ENCODE measurements at places on chromosomes 16 and 17. TPM values are rescaled to one million over a fixed set of nuclear protein-coding genes. Genes with fewer than 3 reads are reported as not detected.

- no peak for DNase-seq
These were observed 317.2 kb downstream of the C16orf95 start for GRCh38 chr16:87000001-87000400.

DNA sequence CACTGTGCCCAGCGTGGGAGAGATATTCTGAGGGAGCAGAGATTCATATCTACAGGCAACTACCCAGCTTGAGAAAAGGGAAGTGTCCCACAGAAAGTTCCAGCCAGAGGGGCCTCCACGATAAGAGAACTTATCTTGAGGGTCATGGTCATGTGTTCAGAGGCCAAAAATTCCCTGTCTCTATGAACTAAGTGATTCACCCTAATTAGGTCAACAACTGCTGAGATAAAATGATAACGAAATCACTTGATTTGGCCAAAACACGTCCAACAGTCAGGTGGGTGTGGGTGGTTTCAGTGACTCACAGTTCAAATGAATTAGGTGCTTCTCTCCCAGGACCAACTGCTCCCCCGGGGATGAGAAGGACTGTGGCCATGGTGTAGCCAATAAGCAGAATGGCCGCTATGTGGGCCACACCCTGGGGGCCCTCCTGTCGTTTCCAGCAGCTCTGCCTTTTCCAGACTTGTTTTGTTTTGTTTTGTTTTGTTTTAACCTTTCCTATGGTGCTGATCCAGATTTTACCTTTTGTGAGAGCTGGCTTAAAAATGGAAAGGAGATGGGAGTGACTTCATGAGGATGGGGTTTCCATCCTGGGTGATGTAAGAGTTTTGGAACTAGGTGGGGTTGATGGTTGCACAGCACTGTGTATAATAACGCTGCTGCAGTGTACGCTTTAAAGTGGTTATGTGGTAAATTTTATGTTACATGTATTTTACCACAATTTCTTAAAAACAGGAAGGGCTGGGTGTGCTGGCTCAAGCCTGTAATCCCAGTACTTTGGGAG, 8.7 kb downstream of the DNAI2 start:
- DNase-seq: peak; percentile 91

DNA sequence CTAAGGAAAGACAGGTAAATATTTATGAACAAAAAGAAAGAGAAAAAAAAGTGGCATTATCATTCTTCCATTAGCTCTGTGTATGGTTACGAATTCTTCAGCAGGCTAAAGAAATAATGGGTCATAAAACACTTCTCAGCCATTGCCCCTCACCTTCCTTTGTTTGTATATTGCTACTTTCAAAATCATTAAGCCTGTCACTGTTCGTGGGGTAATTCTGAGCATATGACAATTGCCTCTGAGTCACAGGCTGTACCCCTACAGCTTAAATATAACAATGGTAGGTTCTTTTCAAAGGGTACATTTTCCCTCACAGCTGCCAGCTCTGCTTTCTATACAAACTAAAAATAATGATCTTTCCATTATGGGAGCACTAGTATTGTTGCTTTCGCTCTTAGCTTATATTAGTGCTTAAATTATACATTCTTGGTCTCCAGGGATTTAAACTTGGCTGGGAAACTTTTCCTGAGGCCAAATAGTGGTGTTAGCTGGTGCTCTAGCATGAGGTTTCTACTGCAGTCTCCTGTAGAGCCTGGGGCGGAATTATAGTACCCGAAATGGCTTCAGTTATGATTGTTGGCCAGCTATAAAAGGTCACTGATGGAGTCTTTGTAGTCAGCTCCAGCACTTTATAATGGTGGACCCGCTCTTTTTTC, 74.7 kb upstream of the CDH11 start:
- no peak for DNase-seq

GRCh38 chr17:3851461-3852100, 5.5 kb upstream of the NCBP3 start:
- no peak for DNase-seq

GRCh38 chr17:63598281-63598680, 2.4 kb upstream of the TACO1 start:
- peak; percentile 24 for DNase-seq

GRCh38 chr17:29158096-29158487, 22.1 kb downstream of the MYO18A start:
- DNase-seq: no peak

- no peak for DNase-seq
These were observed 3.9 kb upstream of the KCNH6 start for GRCh38 chr17:63519116-63519881.

DNA sequence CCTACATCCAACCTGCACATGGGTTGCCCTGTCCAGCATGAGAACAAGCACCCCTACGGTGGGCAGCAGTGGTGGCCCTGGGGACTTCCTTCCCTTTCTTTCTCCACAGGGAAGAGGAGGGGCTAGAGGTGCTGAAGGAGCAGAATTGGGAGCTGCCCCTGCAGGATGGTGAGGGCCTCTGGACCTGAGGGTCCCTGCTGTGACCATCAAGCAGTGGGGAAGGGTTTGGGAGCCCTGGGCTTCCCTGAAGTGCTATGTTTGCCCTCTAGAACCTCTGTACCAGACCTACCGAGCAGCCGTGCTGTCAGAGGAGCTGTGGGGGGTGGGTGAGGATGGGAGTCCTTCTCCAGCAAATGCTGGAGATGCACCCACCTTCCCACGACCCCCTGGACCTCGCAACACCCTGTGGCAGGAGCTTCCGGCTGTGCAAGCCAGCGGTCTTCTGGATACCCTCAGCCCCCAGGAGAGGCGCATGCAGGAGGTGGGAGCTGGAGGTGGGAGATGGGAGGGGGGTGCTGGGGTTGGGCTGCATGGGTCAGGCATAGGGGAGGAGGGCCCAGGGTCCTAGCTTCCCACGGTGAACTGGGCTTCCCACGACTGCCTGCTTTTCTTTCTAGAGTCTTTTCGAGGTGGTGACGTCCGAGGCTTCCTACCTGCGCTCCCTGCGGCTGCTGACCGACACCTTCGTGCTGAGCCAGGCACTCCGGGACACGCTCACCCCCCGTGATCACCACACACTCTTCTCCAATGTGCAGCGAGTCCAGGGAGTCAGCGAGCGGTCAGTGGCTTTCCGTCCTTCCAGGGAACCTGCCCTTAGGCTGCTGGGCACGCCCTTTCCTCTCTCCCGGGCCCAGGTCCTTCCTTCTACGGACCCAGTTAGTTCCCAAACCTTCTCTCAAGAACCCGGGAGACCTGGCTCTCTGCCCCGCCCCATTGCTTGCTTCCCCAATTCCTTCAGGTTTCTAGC, 5.0 kb downstream of the ARHGEF15 start:
- DNase-seq: no peak

- DNase-seq: peak; percentile 29
These were observed 108.1 kb downstream of the SNX11 start for GRCh38 chr17:48215583-48216139.

DNA sequence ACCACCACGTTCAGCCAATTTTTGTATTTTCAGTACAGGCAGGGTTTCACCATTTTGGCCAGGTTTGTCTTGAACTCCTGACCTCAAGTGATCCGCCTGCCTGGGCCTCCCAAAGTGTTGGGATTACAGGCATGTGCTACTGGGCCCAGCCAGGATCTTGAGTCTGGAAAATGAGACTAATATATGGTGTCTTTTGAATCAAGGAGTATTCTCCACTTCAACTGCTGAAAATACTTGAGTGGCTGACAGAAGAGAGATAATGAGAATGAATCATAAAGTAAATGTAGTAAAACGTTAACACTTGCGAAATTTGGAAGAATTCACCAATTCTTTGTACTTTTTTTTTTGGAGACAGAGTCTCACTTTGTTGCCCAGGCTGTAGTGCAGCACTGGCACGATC, 16.6 kb downstream of the SMYD4 start:
- DNase-seq: no peak

- DNase-seq: peak; percentile 52
These were observed 11.9 kb upstream of the SLC4A1 start for GRCh38 chr17:44279666-44280391.

- no peak for DNase-seq
These were observed 5.1 kb downstream of the CD300E start for GRCh38 chr17:74618451-74618850.

DNA sequence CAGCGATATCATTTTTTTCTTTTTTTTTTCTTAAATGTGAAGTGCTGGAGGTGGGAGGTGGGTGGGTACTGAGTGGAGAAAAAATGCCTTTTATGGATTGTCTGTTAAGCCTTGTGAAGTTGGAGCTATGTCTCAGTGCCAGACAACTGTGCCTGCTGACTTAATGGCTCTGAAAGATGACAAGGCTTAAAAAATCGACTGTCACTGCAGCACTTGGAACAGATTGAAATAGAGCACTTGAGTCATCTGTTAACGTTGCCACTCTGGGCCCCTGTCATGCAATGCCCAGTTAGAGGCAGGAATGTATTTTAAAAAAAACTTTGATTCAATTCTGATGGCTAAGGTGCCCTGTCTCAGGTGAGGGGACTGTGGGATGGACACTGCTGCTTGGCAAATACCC, 108.2 kb upstream of the HS3ST2 start:
- no peak for DNase-seq

GRCh38 chr16:9094011-9094846, 2.8 kb downstream of the HAPSTR1 start:
- DNase-seq: no peak

DNA sequence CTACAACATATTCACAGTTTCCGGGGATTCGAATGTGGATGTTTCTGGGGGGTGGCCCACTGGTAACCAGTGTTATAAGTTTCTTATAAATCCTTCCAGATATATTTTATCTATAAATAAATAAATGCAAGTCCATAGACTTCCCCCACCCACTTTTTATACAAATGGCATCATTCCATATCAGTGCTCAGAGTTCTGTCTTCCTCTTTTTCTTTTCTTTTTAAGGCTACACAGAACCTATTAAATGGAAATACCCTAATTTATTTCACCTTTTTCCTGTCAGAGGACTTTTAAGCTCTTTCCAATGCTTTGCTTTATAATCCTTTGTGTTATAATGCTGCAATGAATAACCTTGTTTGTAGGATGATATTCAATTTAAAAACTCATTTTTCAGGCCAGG, 3.8 kb downstream of the LGALS9 start:
- no peak for DNase-seq

DNA sequence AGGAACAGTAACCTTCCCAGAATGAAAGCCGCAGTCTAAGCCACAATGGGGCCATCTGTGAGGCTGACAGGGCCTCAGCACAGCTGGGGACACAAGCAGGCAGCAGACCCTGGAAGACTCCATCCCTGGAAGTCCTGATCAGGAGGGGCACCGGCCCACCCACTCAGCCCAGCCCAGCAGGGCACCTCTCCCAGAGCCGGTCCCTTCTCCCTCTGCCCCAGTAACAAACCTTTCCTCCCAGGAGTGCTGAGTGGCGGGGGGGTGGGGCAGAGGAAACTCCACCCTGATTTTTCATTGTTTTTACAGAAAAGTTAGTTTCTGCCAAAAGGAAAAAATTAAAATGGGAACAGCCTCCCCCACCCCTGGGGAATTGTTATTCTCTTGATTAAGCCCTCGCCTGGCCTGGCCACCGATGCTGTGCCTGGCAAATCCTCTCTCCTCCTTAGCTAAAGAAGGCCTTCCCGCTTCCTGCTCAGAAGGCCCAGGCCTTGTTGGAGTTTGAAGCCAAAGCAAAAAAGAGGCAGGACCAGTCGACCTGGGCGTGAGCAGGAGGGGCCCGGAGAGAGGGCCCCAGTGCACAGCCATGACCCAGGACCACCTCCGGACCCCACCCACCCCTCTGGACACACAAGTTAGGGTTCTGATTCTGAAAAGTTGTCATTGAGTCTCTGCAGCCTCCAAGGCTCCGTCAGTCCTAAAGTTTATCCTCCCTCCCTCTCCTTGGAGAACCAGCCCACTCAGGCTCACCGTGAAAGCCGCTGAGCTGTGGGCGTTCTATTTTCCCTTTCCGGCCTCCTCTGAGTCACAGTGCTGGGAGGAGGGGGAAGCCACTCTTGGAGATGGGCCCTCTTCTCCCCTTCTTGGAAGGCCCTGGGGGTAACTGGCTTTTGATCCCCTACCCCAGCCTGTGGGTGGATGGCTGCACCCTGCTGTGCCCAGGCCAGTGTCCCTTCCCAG, 128.4 kb upstream of the TNRC6C start:
- no peak for DNase-seq

GRCh38 chr17:76384987-76385891, 830 bp downstream of the SPHK1 start:
- peak; percentile 59 for DNase-seq

GRCh38 chr17:11515901-11516300, 82.4 kb upstream of the DNAH9 start:
- DNase-seq: no peak

GRCh38 chr17:36591434-36592315, at the start of gene DHRS11:
Gene DHRS11 (plus strand): TSS chr17:36591879. CDS start chr17:36592010, 131 bp downstream.
- DNase-seq: peak; percentile 53

- DNase-seq: no peak
These were observed 29.9 kb upstream of the IRX6 start for GRCh38 chr16:55294129-55294528.

The MARCHF10 gene
- not detected for total RNA-seq

The GFAP gene
- not detected for total RNA-seq

The NPB gene
- 0.26 TPM for total RNA-seq

The AMFR gene
- total RNA-seq: 319 TPM

The TPSD1 gene
- not detected for total RNA-seq

The STAT5A gene
- 1.3 TPM for total RNA-seq

The CYBA gene
- 181 TPM for total RNA-seq
